ENCODE measurements at places on chromosomes 11 and 22. TPM values are rescaled to one million over a fixed set of nuclear protein-coding genes. Genes with fewer than 3 reads are reported as not detected.

Gene PDXP
- total RNA-seq, result 4.2 TPM

DNA sequence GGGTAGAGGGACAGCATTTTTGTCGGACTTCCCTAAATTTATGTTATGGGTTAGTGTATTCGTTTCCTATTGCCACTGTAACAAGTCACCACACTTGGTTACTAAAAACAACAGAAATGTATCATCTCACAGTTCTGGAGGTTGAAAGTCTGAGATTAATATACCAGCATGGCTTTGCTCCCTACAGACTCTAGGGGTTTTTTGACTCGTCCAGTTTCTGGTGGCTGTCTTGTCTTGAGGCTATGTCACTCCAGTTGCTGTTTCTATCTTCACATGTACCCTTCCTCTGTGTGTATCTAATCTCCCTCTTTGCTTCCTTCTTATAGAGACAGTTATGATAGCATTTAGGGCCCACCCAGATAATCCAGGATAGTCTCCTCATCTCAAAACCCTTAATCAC is 9.1 kb upstream of the CCDC179 start:
- no peak for DNase-seq

DNA sequence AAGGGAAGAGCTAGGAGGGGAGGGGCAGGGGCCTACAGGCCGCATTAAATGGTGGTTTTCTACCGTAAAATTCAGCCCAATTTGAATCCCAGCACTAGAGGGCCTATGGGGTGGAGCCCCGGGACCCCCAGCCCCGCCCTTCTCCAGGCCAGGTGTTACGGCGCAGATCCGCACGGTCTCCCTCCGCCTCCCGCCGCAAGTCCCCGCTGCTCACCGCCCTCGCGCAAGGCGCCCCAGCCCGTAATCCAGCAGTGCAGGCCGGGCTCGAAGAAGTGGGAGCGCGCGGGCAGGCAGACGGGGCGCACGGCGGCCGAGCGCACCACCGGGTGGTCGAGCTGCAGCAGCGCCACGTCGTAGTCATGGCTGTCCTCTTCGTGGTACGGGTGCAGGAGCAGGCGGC is 17.3 kb downstream of the KCTD17 start:
- DNase-seq, result no peak

GRCh38 chr11:31045335-31045734 is 324.2 kb downstream of the DCDC1 start:
- no peak for DNase-seq

DNA sequence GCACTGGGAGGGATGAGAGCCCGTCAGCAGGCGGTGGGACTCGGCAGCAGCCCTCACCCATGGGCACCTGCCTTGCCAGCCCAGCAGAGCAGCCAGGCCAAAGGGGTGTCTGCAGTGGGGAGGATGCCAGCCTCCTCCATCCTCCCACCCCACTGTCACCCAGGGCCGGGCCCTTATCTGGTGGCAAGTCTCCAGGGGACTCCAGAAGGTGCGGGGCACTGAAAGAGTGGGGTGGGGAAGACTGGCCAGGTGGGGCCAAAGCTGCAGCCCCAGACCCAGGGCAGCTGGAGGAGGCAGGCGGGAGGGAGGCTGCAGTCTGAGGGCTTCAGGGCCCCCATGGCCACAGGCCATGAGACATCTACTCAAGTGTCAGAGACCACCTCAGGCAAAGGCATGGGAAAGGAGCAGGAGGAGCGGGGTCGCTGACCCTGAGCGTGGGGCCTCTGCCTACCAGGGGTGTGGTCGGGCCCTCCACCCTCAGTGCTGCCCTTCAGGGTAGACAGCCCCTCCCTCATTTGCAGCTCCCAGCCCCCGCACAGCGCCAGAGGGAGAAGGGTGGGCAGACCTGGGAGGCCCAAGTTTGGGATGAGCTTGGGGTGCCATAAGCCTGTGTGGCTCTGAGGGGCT is 3.5 kb downstream of the DGCR6L start:
- DNase-seq, result no peak

Gene DCDC1
- total RNA-seq, result 0.34 TPM

GRCh38 chr22:29331658-29332300 is 16.3 kb upstream of the RASL10A start:
- DNase-seq, result no peak

DNA sequence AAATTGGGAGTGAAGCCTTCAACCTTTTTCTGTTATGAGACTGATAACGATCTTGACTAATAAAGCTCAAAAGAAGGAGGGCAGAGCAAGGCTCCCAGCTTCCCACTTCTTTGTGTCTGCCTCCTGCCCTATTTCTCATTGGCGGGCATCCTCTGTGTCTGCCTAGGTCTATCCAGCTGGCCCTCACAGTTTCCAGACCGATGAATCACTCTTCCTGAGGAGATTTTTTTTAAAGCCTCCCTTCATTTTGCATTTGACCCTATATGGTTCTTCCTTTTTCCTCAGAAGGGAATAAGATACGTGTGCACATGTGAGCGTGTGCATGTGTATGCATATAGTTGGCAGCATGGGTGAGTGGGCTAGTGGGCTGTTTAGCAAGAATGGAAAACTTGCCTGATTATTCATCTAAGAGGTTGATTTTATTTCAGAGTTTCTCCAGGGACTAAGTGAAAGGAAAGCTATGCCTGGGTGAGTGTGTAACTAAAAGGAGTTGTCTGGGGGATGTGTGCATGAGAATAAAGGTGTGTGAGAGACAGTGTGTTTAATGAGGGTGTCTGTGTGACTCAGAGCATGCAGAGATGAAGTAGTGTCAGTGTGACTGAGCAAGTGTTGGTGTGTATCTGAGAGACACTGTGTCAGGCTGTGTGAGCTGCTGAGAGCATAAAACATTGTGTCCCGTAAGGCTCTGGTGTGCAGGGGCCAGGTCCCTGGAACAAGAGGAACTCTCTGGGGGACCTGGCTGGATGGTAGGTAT is 12.2 kb downstream of the PHLDB1 start:
- DNase-seq, result no peak

Gene TIMP3
- total RNA-seq, result 295 TPM

- no peak for DNase-seq
Observed at GRCh38 chr11:123069908-123070821, 8.2 kb upstream of the HSPA8 start.

Gene TRIM49
- not detected for total RNA-seq

Gene CSRP3
- total RNA-seq, result not detected

- DNase-seq, result no peak
Observed at GRCh38 chr11:95655536-95655935, 134.0 kb downstream of the FAM76B start.

DNA sequence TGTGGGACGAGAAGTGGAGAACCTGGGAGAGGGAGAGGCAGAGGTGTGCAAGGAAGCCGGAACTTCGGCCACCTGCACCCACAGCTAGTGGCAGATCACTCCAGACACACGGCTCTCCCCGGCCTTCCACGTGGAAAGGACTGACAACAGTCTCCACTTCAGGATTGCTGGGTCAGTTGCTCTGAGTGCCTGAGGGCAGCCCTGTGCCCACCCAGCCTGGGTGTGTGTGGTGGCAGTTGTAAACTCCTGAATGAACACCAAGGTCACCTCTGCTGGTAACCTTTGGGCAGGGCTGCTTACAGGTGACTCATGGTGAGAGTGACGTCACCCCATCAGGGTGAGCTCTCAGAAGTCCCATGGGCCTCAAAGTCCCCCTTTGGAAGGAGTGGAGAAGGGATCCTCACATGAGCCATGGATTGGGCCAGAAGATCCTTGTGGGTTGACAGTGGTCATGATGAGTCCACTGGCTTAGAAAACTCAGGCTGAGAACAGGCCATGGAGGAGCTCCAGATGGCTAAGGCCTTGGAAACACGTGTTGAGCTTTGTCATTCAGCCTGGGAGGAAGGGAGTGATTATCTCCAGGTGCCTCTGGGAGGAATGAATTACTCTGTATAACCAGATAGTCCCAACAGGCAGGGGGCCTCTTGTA is 71.3 kb downstream of the BCR start:
- no peak for DNase-seq

GRCh38 chr11:19790831-19791552 is 78.4 kb downstream of the NAV2 start:
- no peak for DNase-seq

DNA sequence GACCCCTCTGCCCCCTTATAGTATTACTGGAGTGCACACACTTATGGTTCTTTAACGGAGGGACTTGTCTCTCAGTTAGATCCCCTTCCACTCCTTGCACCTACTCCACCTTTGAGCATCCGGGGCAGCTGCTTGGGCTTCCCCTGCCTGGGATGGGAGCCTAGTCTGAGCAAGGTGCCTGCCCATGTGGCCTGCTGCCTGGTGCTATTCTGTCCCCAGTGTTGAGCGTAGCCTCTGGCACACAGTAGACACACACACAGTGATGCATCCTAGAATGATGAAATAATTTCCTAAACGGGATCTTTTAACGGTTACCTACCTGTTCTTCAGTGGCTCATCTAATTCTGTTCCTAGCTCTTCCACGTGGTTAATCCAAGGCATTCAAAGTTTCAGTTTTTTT is 22.4 kb downstream of the PPFIA1 start:
- peak; percentile 23 for DNase-seq
